ENCODE measurements at places on chromosomes 13 and 19. TPM values are rescaled to one million over a fixed set of nuclear protein-coding genes. Genes with fewer than 3 reads are reported as not detected.

The NXNL1 gene
- not detected for total RNA-seq

The NACC1 gene
- 39.3 TPM for total RNA-seq

The KLK3 gene
- not detected for total RNA-seq

The MCF2L gene
- 1.7 TPM for total RNA-seq

The C1QTNF9 gene
- total RNA-seq, result not detected

The SRRM5 gene
- 0.06 TPM for total RNA-seq

The CERS1 gene
- total RNA-seq, result 0.56 TPM

The GPR108 gene
- total RNA-seq, result 36.8 TPM

The B3GNT8 gene
- total RNA-seq, result 1.2 TPM
